Activated CD4-positive, alpha-beta memory T cell treated with anti-CD3 and anti-CD28 coated beads for 36 hours (primary cell): ENCODE measurements at places on chromosomes 11 and 22. TPM values are rescaled to one million over a fixed set of nuclear protein-coding genes. Genes with fewer than 3 reads are reported as not detected.

The TSSK2 gene
- not detected for total RNA-seq

The SLC22A6 gene
- not detected for total RNA-seq

The MS4A4E gene
- total RNA-seq: not detected

The SCN3B gene
- not detected for total RNA-seq

The CD3E gene
- 488 TPM for total RNA-seq

The OR5D16 gene
- not detected for total RNA-seq

- no peak for DNase-seq
These were observed 18.1 kb upstream of the TSKU start for GRCh38 chr11:76764941-76765665.

DNA sequence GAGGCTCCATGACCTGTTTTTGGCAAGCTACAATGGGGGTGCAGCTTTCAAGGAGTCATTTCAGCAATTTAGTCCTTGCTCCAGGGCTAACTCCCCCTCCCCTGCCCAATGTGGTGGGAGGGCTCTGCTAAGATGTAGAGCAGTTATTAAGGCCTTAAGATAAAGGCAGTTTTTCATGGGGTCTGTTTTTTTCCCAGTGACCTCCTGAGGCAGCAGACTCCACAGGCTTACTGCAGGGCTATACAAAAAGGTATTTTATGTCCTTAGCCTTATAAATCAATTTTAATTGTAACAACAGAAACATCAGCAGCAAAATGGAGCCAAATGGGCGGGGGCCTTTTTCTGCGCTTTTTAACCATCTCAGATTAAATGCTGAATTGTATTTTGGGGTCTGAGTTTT, 192.3 kb downstream of the KIRREL3 start:
- no peak for DNase-seq

GRCh38 chr11:19561011-19561410, 151.6 kb upstream of the NAV2 start:
- DNase-seq: no peak

DNA sequence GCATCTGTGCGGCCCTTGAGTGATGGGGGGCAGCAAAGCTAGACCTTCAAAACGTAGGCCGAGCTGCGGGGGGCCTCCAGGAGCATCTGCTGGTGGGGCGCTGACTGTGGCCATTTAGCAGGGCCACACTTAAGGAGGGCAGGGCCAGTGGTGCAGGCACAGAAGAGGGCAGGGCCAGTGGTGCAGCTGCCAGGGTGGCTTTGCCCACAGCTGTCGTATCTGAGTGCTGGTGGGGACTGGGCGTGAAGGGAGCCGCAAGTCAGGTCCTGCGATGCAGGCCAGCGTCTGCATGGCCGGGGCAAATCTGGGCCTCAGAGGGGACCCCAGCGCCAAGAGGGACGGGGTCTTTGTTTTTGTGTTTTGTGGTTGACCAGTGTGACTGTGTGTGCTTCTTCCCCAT, 27.7 kb downstream of the RNH1 start:
- DNase-seq: no peak

DNA sequence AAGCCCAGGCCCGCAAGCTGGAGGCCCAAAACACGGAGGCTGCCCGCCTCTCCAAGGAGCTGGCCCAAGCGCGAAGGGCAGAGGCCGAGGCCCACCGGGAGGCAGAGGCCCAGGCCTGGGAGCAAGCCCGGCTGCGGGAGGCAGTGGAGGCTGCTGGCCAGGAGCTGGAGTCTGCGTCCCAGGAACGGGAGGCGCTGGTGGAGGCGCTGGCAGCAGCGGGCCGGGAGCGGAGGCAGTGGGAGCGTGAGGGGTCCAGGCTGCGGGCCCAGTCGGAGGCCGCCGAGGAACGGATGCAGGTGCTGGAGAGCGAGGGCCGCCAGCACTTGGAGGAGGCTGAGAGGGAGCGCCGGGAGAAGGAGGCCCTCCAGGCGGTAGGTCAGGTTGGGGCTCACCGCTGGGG, 4.8 kb downstream of the CCDC88B start:
- no peak for DNase-seq

DNA sequence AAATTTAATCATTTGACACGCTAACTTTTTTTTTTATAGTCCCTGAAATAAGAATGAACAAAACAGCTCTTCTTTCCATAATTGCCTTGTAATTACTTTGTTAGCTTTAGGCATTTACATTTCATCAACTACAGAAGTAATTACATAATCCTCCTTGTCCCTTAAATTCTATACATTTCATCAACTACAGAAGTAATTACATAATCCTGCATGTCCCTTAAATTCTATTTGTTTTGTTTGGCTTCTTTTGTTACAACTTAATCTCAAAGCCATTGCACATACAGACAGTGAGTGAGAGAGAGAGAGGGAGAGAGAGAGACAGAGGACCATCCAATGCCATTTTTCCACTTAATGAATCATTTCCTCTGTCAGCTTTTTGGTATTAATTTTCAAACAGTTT, 873.2 kb downstream of the METTL15 start:
- no peak for DNase-seq

- no peak for DNase-seq
These were observed 101.9 kb downstream of the ARL14EP start for GRCh38 chr11:30424844-30425243.

DNA sequence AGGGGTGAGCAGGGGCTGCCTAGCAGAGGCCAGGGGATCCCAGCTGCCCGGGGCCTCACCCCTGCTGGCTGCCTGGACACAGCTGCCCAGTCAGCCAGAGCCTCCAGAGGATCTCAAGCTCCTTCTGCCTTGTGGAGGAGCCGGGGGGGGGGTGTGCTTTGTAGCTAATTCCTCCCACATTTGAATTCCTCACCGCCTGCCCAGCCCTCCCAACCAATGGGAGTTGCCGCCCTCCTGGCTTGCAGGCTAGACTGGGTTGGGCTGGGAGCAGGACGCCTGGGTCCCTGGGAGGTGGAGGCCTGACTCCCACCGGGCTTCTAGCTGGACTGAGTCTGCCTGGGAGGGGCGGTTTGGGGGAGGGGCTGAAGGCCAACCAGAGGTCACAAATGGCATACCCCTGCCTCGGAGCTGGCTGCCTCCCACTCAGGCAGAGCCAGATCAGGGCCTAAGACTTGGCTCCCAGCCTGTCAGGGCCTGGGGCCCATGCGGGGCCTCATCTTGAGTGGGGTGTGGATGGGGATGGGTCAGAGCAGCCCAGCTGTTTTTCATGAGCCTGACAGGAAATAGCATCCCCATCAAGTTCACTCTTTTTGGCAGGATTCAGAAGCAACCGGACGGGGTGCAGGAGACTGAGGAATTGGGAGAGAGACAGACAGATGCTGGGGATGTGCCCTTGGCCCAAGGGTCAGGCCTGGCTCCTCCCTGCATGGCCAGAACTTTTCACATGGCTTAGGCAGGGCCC, 29.2 kb upstream of the PDE2A start:
- DNase-seq: no peak

DNA sequence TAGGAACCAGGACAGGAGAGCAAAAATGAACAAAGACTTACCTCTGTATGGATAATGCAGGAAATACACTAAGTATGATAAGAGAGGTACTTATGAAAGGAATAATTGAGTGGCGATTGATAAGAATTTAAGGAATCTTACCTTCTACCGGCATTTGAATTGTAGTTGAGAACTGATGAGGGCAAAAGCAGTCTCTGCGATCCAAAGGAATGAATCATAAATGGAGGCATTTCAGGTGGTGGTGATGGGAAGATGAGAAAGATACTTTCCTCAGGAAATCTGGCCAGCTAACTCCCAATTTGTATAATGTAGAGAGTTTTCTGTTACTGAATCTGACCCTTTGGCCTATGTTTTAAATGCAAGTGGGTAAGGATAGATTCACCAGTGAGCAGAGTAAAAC, 71.9 kb upstream of the C11orf87 start:
- no peak for DNase-seq
